ENCODE measurements at places on chromosomes 12 and 14.

DNA sequence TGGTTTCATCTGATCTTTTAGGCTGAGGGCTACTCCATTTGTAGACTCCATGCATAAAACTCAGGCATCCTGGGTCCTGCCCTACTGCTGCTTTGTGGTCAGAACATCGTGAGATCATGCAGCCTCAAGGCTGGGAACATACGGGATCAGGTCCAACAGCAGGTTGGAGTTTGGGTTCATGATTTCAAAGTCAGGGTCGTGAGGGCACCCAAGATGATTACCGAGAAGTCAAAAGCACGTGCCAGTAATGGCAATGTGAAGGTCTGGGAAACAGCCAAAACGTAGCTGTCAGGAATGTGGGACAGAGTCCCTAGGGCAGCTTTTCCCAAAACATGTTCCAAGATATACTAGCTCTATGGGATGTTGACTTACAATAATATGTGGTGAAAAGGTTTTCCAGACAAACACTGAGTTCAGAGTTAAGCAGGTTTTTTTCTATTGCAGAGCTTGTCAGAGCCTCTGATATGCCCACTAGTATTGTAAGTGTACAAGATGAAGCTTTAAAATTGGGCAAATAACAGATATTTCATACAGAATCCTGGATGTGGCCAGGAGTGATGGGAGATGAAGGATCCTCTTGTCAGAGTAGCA is 130.3 kb upstream of the DNM1L start:
- peak; percentile 98 for DNase-seq

DNA sequence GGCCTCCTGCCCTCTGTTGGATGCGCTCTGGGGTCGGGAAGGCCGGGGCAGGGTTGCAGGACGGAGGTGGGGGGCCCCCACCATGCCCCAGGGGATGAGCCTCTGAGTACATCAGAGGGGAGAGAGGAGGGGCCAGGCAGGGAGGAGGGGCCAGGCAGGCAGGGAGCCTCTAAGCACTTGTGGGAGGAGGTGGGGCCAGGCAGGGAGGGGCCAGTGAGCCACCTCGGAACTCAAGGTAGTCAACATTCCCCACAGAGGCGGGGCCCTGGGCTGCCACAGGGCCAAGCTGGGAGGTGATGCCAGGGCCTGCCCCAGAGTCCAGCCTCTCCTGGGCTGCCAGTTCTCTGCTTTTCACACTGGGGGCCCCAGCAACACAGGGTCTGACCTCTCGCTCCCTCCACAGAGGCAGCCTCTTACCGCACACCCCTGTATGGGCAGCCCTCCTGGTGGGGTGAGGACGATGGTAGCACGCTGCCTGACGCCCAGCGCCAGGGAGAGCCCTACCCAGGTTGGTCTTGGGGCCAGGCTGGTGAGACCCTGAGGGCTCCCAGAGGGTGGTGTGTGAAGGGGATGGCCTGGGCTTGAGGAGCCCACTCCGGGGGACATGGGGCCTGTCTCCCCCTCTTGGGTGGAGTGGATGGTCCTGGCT is 17.4 kb downstream of the CEP170B start:
- DNase-seq, result no peak

GRCh38 chr14:92340931-92341330 is 18.0 kb downstream of the SLC24A4 start:
- DNase-seq, result no peak

DNA sequence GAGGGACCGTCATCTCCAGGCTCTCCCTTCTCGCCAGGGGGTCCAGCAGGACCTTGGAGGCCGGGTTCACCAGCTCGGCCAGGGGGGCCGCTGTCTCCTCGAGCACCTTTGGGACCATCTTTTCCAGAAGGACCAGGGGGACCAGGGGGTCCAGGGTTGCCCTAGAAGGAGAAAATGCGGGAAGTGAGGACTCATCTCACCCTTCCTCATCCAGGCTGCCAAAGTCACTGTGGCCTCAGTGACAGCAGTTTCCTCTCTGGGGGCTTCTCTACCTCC is 15.1 kb downstream of the TMEM106C start:
- DNase-seq, result no peak

GRCh38 chr12:94875525-94875924 is 128.0 kb downstream of the NDUFA12 start:
- DNase-seq, result no peak

DNA sequence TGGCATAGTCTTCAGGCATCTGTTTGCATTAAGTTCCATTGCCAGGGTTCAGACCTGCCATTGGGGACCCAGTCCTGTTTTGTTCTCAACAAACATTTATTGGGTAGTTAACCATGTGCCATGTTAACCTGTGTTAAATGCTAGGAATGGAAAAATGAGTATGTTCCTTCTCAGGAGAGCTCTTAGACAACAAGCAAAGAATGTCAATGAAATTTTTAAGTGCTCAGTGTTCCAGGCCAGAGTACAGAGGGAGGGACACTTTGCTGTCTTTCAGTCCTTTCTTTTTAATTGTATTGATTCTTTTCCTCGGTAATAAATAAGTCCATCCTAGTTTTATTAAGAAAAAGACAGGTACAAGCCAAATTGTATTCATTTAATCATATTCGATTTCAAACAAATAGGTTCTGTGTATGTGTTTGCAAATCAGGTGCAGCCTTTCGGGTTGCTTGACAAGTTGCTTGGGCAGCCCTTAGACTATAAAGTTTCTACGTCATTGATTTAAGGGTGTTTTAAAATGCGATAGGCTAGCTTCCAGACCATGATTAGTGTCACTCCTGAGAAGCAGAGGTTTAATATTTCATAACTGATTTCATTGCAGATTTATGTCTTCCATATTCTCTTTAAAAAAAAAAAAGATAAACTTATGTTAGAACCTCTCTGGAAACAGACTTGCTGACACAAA is 123.1 kb downstream of the DERA start:
- no peak for DNase-seq

- DNase-seq, result peak; percentile 44
Measured at GRCh38 chr14:99982537-99983250, 82.5 kb upstream of the EVL start.

DNA sequence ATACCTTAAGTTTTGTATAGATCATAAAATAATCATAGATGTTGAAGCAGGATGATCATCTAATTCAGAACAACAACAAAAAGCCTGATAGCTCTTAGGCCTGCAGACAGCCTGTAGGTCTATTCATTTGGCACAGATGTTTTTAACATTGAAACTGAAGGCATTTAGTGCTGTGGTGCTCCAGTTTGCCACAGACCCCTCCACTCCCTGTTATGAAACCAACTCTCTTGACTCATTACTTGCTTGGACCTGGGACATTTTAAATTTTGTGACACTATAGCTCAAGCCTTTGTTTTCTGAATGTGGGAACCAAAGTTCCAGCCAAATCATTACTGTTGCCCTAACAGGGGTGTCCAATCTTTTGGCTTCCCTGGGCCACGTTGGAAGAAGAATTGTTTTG is 9.1 kb downstream of the PRKCH start:
- no peak for DNase-seq

GRCh38 chr12:27966870-27967269 is 5.7 kb downstream of the PTHLH start:
- DNase-seq, result peak; percentile 91

- no peak for DNase-seq
Measured at GRCh38 chr12:117313926-117314325, 47.5 kb downstream of the NOS1 start.

DNA sequence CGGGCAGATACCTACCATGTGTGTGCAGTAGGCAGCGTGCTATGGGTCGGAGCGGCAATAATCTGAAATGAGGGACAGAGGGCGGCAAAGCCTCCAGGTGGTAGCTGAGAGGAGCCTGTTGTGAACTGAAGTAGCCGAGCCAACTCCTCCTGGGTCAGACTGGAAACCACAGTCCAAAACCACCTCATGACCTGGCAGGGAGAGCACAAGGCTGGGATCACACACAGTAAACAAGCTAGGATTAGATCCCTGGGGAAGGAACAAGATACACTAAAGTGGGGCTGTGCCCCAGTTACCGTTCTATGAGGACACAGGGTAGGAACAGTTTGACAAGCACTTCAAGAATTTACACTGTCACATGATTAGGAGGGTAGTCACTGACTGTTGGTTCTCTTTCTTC is 49.0 kb downstream of the AREL1 start:
- DNase-seq, result no peak

DNA sequence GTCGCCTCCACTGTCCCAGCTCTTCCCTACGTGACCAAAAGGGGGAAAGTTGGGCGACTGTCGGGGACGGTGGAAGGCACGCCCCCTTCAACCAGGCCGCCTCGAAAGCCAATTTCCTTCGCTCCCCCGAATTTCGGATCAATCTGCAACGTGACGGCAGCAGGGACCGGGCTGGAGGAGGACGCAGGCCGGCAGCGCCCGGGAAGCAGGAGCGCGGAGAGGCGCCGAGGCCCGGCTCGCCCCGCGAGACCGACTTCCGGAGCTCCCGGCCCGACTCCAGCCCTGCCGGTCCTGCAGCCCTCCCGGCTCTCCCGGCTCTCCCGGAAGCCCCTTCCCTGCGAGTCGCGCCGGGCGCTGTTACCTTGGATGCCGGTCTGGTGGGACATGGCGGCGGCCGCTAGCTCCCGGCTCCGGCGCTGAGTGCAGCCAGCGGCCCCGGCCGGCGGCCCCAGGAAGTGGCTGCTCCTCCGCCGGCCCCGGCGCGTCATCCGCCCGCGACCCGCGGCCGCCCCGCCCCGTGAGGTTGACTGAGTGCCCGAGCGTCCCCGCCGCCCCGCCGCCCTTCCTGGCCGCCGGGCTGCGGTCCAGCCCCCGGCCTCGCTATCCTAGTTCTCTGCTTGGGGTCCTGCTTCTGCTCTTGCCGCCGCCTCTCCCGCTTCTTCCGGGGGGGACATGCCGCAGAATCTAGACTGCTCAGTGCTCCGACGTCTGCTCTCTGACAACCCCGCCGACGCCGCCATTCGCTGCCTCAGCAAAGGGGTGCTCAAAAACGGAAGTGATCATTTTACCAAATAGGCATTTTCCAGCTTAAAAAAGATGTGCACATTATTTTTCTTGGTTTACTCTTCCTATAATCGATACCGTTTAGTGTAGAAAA is at the start of gene TWF1:
TWF1 (minus strand) TSS at position 458 of the 877 bp plus-strand sequence; CDS start at position 386, 72 bp downstream.
- peak; percentile 29 for DNase-seq

GRCh38 chr12:89882050-89882449 is 173.4 kb upstream of the ATP2B1 start:
- no peak for DNase-seq

GRCh38 chr14:95226801-95227200 is 69.5 kb upstream of the DICER1 start:
- DNase-seq, result no peak

- DNase-seq, result no peak
Measured at GRCh38 chr12:6978611-6979011, 7.9 kb downstream of the EMG1 start.

- DNase-seq, result no peak
Measured at GRCh38 chr14:56057071-56057741, 61.0 kb upstream of the PELI2 start.

DNA sequence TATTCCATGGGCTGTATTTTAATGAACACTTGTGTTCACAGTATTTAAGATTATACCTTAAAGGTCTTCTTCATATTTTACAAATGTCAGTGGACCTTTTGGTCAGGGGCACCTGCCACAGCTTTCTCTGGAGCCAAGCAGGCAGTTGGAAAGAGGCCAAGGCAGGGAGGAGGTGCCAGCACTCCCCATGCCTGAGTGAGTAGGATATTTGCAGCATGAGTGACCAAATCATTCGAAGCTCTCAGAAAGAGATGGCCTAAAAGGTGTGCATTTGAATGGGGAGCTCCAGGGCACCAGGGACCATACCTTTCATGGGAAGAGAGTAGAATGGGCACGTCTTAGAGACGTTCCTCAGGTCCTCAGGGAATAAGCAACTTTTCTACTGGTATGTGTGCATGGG is 121.6 kb downstream of the GPR135 start:
- no peak for DNase-seq

DNA sequence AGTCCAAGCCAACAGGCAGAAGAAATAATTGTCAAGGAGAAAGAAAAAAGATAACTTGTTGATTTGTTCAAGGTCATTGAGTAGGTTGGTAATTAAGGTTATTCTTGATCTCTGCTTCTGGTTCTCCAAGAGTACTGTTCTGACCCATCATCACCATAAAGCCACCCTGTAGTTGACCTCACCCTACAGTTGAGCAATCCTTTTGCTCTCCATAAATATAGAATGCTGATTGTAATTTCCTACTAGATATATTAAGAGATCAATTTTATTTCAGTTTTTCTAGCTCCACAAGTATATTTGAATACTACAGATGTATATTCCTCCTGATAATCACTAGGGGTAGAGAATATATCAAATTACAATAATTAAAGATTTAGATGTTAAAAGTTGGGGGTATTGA is 350.5 kb upstream of the PDE3A start:
- DNase-seq, result no peak

DNA sequence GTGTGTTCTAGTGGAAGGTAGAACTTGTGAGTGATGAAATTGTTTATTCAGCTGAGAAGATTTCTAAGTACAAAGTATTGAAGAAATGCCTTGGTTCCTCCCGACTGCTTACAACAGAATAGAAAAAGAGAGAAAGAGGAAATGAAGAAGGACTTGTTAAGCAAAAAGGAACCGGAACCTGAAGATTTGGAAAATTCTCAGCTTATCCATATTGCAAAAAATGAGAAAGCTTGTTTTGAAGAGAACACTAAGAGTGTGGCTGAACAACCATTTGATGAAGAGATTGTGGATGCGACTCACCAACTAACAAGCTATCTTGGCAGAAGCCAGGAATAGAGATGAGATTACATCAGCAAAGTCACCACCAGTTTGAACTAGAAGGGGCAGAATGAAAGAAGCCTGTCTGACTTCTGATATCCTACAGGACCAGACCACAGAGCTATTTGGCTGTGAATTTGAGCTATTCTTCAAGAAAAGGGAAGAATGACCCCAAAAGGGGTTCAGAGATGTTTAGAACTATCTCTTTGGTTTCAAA is 15.1 kb downstream of the NDUFA9 start:
- DNase-seq, result peak; percentile 50

- DNase-seq, result no peak
Measured at GRCh38 chr12:121423682-121424623, 24.0 kb downstream of the RNF34 start.

GRCh38 chr12:40734276-40734675 is 42.0 kb downstream of the CNTN1 start:
- DNase-seq, result no peak
